ENCODE measurements at places on chromosomes 11 and 22.

DNA sequence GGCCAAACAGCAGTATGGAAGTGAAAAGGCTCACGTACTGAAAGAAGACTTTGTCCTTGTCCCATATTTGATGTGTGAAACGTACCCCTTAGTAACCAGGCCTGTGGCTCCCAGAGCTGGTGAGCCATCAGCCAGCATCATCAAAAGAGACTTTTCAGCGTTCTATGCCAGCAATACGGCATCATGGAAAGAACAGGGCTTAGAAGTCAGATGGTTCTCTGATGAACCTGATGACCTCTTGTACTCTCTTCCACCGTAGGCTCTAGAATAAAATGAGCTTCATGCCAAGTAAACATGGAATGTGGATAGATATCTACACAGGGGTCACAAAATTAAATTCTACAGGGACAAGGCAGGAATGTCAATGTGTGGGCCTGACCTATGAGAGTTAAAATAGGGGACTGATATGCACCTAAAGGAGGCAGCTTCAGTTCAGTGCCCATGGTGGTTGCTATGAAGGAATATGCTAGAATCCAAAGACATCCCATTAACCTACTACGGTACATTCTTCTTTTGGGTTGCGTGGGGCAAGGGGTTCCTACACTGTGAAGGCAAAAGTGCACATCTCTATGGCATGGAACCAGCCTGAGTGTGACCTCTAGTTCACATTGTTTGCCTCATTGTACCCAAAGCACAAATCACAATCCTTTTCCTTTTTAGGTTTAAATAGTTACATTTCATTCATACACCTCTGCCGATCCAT is 130.6 kb downstream of the ETS1 start:
- no peak for DNase-seq

DNA sequence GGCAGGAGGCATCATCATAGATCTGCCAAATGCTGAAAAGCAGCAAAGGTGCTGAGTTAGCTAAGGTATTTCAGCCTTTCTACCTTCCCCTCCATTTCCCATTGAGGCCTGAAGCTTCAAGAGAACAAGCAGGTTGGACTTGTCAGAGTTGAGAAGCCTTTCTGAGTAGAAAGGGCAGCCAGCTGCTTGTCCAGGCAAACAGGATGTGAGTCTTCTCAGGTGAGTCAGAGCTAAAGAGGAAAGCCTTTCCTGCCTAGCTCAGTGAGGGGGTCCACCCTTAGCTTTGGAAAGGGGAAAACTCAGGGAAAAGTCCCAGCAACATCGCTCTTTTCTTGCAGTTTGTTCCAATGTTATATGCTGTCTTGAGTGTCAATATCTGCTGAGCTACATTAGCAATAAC is 13.2 kb upstream of the MPZL2 start:
- no peak for DNase-seq

- DNase-seq = no peak
Observed at GRCh38 chr11:74683941-74684481, 47.2 kb downstream of the CHRDL2 start.

DNA sequence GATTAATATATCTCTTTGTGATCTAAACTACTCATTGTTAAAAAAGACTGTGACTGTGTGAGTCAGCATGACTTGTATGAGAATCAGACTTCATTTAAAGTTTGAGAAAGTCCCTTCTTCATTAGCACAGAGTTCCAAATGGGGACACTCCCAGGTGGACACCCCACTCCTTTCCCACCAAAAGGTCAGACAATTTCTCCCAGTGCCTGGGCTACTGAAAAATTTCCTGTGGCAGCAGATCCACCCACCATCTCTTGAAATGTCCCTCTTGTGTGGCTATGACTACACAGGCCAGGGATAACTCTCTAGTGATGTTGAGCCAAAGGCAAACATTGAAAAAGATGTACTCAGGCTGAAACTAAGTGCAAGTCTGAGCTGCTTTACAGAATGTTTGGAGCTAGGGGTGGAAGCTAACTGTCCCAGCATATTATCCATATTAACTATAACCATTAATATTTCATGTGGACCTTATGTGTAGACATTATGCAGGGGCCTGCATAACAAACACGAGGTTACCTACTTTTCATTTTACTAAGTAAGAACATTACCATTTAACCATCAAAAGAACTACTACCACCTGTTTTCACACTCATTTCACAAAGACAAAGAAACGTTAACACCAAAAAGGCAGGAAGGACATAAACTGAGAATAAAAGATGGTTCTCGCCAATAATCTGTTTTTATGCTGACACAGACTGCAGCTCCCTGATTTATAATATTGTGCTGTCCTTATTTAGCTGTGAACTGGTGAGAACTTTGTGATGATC is 44.8 kb downstream of the MMP20 start:
- DNase-seq = no peak

DNA sequence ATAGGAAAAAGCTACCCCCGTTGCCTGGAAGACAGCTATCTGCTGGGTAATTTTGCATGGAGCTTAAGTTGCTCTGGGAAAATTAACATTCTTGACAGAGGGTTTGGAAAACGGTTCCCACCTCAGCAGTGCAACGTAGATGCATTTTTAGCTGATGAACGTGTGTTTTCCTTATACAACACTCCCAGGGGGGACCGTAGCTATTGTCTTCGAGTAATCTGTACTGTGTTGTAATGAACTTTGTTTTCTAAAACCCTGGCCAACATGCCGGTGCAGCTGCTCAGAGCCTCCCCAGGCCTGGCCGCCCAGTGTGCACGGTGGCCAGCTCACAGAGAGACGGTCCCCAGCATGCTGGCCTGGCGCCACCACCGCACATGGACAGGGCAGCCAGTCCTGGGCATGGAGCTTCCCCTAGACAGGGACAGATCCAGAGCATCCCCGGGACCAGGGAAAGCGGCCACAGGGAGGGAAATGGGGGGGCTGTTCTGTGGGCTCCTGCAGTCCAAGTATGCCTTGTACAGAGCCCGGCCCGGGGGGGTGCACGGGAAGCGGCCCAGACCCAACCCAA is 2.2 kb downstream of the TNNT3 start:
- DNase-seq = no peak

DNA sequence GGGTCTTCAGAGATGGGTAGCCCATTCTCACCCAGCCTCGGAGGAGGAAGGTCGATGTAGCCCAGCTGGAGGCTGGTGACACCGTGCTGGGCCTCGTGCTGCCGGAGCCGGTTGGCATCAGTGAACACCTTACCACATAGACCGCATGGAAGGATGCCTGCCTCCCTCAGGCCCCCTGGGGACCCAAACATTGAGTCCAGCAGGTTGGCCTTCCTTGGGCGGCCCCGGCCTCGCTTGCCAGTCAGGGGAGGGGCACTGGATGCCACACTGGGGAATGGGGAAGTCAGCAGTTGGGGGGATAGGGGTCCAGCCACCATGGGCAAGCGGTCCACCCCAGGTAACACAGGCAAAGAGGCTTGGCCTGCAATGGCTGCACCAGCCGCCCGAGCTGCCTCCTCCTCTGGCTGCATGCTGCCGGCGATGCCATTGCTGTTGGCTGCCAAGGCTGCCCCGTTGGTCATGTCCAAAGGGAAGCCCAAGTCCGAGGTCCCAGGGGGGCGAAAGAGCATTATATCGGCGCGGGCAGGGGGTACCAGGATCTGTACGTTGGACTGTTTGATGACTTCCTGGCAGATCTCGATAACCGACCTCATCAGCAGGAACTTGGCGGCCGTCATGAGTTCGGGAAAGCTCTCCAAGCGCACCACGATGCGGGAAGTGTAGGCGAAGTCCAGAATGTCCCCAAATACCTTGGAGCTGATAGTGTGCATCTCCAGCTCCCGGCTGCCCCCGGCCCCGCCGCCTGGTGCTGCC is 1.4 kb downstream of the PATZ1 start:
- DNase-seq = no peak

DNA sequence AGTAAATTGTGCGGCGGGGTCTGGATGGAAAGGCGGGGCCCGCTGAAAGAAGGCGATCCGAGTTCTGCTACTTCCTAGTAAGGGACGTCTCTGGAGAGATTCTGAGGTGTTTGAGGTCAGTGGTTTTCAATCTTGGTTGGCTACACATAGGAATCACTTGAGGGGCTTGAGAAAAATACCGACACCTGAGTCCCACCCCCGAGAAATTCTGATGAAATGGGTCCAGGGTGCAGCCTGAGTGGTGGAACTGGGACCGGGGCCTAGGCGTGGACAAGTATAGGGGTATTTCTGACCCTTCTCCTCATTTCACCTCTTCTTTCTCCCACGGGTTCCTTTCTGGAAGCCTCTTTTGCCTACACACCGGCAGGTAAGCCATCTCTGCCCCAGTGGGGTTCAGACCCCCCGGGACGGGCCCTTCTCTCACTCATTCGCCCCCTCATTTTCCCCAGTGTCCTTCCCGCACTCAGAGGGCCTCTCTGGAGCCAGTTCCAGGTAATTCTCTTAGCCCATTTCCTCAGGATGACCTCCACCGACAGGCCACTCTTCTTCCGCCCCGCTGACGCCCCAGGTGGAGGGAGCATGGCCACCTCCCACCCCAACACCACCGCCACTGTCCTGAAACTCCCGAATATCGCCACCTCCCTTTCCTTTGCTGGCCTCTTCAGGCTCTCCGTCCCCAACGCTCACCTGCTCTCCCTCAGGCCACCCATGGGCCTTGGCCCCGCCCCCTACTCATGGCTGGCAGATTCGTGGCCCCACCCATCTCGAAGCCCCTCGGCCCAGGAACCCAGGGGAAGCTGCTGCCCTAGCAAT is 11.8 kb downstream of the ROBO3 start:
- DNase-seq = no peak

- DNase-seq = no peak
Observed at GRCh38 chr11:118908901-118909618, 16.7 kb downstream of the BCL9L start.

DNA sequence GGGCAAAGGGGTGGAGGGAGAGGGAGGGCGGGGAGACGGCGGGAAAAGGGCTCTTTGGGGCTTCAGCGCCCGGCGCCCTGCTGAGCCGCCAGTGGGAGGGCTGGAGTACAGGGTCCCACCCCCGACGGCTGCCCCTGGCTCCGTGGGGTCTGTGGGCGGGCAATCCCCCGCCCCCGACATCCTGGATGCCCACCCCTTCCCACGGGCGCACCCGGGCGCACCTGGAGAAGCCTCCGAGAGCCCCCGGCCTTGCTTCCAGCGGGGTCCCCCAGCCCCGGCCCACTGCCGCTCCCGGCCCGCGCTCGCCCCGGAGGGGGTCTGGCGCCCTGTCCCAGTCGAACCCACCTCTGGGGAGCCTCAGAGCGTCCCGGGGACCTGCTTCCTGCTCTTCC is 394 bp downstream of the CHRM4 start:
- no peak for DNase-seq

DNA sequence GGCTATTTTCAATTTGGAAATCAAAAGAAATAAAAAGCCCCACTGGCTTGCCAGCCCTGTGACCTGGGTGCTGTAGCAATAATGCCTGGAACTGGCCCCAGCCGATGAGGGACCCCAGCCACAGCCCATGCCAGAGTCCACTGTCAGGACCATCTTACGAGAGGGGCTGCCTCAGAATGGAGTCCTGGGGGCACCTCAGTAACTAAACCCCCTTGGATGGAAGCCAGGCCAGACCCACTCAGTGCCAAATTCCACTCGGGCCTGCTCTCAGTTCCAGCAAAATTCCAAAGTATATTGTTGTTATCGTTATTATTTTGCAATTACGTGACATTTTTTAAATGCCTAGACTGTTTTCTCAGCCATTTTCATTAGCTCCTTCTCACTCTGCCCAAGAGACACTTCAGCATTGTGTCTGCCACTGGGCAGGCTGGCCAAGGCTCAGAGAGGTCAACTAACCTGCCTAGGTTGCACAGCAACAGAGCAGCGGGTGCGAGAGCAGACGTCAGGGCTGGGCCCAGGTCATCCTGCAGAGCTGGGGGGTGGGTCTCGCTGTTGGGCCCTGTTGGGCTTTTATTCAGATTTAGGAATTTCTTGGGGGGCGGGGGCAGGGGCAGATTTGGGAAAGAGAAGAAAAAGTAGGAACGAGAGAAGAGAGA is 19.5 kb downstream of the CDKN1C start:
- DNase-seq = no peak

- DNase-seq = no peak
Observed at GRCh38 chr22:42509548-42509947, 10.0 kb downstream of the RRP7A start.

- DNase-seq = no peak
Observed at GRCh38 chr11:111577821-111578220, 24.4 kb upstream of the SIK2 start.

DNA sequence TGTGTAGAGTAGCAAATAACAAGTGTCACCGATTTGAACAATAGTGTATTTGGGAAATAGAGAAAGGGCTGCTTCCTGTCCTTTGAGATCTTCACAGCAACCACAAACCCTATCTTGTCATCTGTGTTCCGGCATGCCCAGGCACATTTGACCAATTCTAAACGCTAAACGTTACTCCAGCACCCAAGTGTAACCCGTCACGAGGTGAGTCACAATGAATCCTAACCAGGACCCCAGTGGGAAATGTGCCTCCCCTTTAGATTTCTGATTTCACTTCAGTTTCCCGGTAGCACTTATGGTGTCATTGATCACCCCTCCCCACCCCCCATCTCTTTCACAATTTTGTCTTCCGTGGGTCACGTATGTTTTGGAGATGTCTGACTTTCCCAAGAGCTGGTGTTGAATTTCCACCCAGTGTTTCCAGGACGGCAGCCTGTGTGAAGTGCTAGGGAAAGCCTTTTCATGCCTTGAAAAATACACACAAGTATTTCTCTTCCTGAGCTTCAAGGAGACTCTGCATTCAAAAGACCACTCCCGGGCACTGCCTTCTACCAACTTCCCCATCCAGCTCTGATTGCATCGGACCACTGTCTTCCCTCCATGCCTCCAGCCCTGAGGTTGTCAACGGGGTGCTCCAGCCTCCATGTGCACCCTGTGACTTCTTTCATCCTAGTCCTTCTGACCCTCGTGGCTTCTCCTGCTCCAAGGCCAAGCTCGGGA is 10.5 kb upstream of the C11orf24 start:
- DNase-seq = no peak

DNA sequence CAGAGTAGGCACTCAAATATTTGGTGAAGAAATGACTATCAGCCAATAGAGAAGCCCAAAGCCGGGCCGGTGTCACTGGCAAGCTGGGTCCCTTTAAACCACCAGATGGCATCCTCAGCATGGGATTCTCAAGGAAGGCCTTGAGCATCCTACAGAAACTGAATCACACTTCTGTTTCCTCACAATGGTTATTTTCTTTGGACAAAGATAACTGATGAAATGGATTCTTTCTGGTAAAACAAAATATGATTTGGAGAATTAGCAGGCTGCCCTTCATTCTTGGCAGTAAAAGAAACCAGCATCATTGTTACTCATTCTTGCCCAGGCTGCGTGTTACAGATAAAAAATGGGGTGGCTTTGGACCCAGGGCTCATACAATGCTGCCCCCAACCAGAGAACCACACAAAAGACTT is 30.3 kb upstream of the ASPHD2 start:
- peak; percentile 17 for DNase-seq

DNA sequence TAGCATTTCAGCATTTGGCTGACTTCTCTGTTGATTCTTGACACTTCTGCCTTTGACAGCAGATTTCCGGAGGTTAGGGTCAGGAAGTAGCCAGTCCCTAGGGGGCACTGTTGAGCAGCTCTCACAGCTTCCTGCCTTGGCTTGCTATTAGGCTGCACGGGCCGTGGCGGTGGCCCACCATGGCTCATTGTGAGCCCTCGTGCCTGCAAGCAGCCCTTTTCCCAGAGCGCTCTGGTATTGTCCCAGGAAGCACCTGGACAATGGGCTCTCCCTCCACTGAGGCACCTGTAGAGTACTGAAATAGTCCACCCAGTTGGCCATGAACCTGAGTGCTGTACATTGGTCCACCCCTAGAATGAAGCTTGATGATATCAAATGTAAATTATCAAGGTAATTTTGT is 100.2 kb upstream of the GAL start:
- DNase-seq = peak; percentile 18
